CD4-positive, alpha-beta T cell treated with Interleukin-15 for 4 hours (primary cell): ENCODE measurements at places on chromosomes 6 and 20.

DNA sequence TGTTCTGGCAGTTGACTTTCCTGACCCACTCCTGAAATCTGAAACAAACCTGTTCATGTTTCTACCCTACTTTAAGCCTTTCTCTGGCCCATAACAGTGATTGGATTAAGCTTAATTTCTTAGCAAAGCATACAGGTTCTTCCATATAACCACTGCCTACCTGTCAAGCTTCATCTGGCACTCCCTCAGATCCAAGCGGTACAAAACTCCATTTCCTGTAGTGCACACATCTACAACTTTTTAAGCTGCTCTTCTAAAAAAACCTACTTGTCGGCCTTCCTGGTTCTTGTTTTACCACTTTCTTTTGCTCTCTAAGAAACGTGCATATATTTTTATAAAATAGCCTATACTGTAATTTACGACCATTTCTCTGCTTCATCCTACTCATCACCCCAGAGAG lies 916 bp upstream of the PPP1R11 start:
- no peak for DNase-seq

- no peak for DNase-seq
Observed at GRCh38 chr6:41659935-41660334, 21.7 kb downstream of the MDFI start.

GRCh38 chr6:3227363-3228045 lies at the start of gene TUBB2B:
TSS of gene TUBB2B (minus strand) at chr6:3227653. CDS start at chr6:3227543, 110 bp downstream.
- no peak for DNase-seq

- DNase-seq, result no peak
Observed at GRCh38 chr6:158867381-158868121, 48.4 kb upstream of the EZR start.

DNA sequence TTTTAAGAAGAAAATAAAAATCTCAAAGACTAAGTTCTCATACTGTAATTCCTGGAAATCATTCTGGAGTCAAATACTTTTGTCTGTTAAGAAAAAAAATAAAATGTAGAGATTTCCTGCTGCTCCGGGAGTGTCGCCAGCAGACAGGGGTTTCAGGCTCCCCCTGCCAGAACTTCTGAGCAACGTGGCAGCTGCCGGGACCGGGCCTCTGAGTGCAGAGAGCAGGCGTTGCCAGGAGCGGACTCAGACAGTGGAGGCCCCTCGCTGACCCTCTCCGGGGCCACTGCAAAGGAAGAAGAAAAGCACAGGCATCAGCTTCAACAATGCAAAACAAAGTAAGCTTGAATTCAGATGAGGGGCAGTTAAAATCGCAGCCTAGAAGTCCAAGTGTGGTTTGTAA lies 95.5 kb downstream of the THBS2 start:
- DNase-seq, result no peak

- no peak for DNase-seq
Observed at GRCh38 chr20:63106765-63107448, 100.1 kb upstream of the BHLHE23 start.

GRCh38 chr20:24646321-24646720 lies 176.9 kb downstream of the SYNDIG1 start:
- DNase-seq, result no peak

DNA sequence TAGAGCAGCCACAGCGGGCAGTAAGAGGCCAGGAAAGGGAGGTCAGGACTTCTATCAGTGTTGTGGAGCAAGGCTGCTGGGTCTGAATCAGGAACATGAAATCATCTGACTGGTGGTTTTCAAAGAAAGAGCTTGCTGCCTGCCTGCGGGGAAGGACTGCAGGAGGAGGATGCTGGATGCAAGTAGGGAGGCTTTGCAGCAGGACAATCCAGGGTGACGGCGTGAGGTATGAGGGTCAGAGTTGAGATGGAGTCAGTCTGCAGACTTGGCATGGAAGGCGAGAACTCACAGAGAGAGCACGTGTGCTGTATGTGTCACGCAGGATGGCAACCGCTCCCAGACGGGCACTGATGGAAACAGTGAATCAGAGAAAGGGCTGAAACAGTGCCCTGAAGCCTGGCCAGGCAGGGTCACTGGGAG lies 59.2 kb upstream of the CD93 start:
- DNase-seq, result no peak

GRCh38 chr6:83511901-83512681 lies at the start of gene PRSS35:
TSS of gene PRSS35 (plus strand) at chr6:83512534. CDS start at chr6:83523442, 10,908 bp downstream.
- no peak for DNase-seq

DNA sequence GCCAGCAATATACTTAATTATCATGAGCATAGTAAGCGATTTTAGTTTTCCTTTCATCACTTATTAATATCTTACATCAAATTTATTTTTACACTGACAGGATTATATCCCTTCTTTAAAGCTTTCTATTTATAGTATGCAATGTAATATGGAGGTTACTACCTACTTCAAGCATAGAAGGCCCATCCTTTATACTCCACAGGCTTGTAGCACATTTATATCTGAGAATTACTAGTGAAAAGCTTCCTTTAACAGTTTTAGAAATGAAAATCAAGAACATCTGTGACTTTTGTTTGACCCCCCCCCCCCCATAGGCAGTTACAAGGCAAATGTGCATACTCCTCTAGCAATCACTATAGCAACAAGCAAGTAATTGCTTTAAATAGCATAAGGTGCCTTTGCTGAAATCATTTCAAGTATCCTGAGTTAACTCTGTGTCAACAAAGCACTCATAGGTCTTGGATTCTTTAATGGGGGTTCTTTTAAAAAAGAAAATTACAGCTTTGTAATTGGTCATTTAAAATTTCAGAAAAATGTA lies 917.7 kb downstream of the PHF3 start:
- no peak for DNase-seq

DNA sequence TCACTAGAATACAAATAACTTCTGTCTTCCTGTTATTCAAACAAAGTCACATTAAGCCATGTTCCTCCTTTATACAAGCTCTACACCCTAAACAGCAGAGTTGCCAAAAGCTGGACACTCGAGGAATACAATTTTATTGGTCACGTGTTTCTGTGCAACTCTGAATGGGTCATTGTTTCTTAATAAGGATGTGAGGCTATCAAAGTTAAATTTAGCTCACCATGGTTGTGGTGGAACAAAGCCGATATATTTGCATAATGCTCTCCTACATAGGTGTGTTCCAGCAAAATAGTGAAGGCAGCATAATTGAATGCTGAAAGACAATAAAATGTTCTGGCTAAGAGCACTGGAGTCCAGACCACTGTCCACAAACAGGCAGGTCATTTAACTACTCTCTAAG lies 36.9 kb upstream of the CD2AP start:
- DNase-seq, result no peak

- no peak for DNase-seq
Observed at GRCh38 chr6:143163621-143164020, 102.9 kb downstream of the AIG1 start.

GRCh38 chr20:31809661-31810060 lies 9.5 kb upstream of the MYLK2 start:
- no peak for DNase-seq

- DNase-seq, result no peak
Observed at GRCh38 chr6:7451326-7451725, 61.7 kb downstream of the RIOK1 start.

DNA sequence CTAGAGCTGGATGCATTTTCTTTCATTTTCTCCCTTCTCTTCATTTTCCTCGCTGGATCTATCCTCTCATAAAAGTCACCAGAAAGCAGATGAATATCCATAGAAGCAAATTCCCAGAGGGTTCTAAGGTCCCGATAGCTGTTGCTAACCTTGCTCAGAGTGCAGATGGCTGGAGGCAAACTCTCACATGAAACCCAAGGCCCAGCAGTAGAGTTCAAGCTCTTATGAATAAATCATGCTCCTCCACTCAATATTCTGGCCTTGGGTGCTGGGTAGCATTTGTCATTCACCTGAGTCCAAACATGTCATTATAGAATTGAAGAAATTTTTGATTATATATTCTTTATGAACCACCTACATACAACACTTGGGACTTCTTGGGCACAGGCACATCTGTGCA lies 539.7 kb upstream of the MARCKS start:
- no peak for DNase-seq

DNA sequence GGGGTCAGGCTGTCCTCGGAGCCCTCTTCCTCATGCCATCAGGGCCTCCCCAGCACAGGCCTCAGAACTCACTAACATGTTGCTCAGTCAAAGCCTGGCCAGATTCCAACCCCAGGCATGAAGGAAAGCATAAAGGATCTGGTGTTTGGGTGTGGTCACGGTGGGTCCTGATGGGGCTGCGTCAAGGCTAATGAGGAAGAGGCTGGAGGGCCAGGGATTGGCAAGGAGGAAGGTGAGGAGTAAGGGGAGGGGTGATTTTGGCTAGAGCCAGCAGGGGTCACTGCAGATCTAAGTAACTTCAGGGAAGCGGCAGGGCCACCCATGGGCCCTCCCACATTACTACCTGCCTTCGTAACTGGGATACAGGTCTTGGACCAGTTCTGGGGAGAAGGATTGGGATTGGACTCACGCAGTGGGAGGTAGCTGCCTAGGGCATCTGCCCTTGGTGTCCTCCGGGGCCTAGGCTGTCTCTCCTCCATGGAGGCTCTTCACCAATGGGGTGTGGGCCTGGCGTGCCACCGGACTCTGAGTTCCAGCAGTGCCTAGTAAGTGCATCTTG lies 36.2 kb upstream of the MRPS18A start:
- DNase-seq, result peak; percentile 48

DNA sequence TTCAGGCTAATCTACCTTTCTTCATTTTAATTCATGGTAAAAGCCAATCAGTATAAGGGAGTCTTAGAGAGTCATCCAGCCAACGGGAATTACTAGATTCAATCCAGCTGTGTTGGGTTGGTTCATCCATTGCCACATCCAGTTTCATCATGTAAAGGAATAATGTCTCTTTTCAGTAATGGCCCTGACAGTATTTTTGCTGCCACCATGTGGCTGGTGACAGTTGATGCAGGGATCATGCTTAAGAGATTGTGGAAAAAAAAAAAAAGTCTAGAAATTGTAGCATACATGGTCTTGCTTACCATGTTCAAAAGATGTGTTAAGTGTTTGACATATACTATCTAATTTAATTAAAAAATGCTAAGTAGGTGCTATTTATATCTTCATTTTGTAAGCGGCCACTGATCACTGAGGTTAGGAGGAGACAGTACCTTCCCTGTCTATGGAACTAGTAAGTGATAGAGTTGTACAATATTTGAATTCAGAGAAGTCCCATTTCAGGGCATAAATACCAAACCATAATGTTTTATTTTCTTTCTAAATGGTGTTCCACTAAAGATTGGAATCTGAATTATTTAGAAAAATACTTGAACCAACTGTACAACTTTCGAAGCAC lies 135.9 kb downstream of the KHDRBS2 start:
- DNase-seq, result no peak

DNA sequence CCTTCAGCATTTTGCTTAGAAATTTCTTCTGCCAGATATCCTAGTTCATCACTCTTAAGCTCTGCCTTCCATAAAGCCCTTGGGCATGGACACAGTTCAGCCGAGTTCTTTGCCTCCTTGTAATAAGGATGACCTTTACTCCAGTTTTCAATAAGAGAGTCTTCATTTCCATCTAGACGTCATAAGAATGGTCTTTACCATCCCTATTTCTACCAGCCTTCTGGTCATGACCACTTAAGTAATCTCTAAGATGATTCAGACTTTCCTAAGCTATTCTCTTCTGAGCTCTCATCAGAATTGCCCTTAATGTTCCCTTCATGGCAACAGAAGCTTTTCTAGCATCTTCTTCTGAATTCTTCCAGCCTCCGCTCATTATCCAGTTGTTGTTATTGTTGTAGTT lies 126.1 kb downstream of the TFAP2C start:
- no peak for DNase-seq

GRCh38 chr6:110537208-110538123 lies 61.1 kb upstream of the SLC22A16 start:
- peak; percentile 41 for DNase-seq

- DNase-seq, result peak; percentile 13
Observed at GRCh38 chr6:338815-339262, 46.6 kb downstream of the DUSP22 start.

DNA sequence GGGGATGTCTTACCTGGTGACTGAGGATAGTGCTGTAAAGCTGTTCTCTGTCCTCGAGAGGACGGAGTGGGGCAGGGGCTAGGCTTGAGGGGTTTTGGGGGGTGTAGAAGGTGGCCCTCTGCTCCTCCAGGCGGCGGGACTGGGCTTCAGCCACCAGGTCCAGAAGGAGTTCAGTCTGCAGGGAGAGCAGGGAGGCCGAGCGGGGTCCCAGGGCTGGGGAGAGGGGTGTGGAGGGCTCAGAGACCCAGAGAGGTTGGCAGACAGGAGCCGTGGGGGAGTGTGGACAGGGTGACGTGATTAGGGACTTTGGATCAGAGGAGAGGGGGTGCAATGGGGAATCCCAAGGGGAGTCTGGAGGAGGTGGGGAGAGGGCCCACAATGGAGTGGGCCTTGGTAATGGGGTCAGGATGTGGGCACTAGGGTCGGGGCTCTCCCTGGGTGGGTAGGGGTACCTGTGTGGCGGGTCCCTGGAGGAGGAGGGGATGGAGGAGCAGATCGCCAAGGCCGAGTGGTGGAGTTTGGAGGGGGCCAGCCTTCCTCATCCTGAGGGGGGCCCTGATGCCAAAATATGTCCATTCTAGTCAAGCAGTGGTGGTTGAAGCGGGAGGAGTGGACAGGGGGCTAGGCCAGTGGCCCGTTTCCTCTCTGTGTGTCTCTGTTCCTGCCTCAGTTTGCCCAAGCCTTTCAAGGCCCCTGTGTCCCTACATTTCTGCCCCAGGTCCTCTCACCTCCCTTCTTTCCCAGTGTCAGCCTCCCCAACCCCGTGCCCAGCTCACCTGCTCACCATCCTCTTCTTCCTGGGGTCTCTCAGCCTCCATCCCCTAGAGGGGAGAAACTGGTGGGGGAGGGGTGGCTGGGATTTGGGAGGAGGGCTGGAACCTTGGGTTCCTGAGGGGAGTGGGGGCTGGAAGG lies 491 bp downstream of the GPSM3 start:
- no peak for DNase-seq

DNA sequence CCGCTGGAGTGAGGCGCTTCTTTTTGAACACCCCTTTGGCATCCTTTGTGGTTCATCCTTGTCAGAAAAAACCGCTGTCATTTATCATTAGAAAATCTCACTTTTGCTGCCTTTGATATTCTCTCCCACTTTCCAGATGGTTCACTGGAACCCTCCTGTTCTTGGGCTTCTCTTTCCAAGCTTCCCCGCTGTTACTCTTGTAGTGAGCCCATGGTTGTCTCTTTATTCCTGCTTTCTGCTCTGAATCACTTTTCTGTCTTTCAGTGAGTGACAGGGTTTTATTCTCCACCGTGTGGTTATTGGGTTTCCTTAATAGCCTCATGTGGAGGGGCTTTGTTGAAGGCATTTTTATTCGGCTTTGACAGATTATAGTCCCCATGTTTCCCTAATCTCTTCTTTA lies 117.0 kb downstream of the FARS2 start:
- DNase-seq, result no peak
